ENCODE measurements at places on chromosomes 3 and 15.

GRCh38 chr15:95162531-95162930, 931.2 kb downstream of the MCTP2 start:
- DNase-seq = no peak

- no peak for DNase-seq
Measured at GRCh38 chr15:75733761-75734651, 21.4 kb upstream of the CSPG4 start.

- no peak for DNase-seq
Measured at GRCh38 chr15:39593656-39594445, 13.0 kb downstream of the THBS1 start.

DNA sequence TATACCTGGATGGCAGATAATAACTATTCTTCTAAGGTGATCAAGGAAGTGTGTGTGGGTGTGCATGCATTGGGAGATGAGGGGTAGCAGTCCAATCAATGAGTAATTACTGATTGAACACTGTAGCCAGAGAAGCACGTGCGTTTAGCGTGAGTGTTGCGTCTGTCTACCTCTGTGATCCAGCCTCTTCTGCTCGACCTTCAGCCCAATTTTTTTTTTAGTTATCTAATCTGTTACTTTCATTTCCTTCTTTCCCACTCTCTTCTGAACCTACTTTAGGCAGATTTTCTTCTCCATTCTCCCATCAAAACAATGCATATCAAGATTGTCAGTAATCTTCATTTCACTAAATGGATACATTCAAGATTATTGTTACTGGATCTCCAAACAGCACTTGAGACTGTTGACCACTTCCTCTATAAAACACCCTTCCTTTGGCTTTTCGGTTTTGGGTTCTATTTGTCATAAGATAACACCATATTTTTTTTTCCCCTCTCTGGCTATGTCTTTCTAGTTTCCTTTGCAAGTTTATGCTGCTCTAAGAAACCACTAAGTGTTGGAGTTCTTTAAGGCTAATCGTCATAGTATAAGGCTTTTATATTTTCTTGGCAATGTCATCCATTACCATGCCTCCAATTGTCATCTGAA, 41.0 kb downstream of the MCTP2 start:
- no peak for DNase-seq

DNA sequence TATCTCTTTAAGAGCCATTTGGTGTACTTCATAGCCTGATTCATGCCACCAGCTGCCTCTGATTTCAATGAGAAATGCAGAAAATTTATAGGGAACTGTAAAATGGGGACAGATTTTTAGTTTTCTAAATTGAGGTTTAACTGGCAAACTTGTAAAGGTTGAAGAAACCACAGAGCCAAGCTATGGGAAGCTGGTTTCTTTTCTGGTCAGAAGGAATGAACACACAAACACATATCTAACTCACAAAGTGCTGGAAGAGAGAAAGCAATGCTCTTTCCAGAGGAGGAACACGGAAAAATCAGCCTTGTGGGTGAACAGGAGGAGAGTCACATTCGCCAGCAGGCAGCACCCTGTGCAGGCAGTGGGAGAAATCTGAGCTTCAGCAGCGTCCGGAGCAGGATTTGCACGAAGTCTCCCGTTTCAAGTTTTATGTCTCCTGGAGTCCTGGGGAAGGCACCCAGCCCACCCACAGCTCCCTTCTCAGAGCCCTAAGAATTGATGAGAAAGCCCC, 481 bp downstream of the MASP1 start:
- no peak for DNase-seq

GRCh38 chr3:52085681-52086282, 29.4 kb upstream of the DUSP7 start:
- no peak for DNase-seq

DNA sequence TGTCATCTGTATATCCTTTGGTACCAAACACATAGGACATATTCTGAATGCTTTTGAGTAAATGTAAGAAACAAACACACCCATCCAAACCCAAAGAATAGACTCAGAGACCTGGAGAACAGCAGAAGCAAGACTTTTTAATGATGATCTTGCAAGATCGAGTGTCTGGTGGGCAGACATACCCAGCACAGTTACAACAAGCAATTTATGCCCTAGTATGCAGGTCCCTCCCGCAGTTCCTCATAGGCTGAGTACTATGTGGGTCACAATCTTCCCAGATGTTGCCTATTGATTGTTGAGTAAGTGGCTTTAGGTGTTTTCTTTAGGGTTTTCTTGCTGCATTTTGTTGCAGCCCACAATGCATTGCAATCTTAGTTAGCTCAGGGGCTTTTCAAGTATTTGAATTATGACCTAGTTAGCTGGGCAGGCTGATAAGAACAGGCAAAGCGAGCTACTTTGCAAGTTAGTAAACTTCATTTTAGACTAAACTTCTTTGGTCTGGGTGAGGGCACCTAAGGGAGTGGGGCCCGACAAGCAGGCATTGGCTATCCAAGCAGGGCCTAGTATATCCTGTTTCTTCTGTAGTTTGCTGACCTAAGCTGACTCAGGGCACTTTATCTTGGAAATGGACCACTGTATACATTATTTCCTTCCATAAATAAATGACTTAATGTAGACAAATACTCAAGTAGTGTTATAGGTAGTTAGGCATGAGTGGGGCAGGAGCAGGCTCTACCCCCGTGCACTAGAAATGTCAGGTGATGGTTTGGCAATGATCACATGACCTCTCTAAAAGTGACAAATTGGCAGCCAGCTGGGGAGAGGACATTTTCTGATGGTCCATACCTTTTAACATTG, 87.3 kb upstream of the LIPC start:
- no peak for DNase-seq

- no peak for DNase-seq
Measured at GRCh38 chr3:129224984-129225393, 24.4 kb upstream of the COPG1 start.

GRCh38 chr3:104939196-104939595, 427.5 kb upstream of the ALCAM start:
- DNase-seq = no peak

DNA sequence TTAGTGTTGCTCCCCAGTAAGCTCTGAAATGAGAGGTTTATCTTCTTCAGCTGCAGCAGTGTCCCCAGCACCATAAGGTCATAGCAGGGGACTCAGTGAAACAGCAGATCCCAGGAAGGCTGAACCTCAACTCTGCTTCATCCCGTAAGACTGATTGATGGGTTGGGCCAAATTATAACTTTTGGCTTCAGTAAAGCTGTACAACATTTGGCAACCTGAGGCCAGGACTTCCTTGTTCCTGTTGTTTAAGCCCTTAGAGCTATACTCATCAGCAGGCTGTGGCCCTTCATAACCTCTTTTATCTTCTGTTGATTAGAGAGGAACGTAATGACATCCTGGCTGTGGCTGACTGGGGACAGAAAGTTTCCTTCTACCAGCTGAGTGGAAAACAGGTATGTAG, 29.0 kb downstream of the IFT122 start:
- DNase-seq = no peak

DNA sequence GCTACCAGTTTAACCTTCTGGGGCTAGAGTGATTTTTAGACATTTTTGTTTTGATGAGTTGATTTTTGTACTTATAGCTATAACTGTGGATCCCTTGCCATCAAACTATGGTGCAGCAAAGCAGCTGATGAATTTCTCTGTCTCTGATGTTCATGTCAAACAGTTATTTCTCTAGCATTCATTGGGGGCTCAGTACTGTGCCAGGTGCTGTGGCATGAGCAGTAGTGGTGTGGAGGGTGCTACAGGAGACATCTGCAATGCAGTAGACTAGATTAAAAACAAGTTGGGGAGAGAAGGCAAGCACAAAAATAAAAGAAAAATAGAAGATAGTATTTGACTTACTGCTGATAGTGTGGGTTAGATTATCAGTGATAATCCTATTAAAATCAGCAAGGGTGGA, 95.3 kb downstream of the AKAP13 start:
- DNase-seq = no peak

DNA sequence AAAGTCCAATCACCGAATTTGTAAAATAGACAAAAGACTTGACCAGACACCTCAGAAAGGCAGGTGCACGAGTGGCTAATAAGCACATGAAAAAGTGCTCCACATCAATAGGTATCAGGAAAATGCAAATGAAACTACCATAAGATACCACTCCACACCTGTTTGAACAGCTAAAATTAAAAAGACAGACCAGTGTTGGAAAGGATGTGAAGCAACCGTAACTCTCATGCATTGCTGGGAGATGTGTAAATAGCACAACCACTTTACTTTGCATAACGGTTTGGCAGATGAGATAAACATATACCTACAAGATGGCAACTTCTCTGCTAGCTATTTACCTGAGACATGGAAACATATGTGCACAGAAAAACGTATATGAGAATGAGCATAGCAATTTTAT, 56.9 kb downstream of the CADPS start:
- DNase-seq = no peak

DNA sequence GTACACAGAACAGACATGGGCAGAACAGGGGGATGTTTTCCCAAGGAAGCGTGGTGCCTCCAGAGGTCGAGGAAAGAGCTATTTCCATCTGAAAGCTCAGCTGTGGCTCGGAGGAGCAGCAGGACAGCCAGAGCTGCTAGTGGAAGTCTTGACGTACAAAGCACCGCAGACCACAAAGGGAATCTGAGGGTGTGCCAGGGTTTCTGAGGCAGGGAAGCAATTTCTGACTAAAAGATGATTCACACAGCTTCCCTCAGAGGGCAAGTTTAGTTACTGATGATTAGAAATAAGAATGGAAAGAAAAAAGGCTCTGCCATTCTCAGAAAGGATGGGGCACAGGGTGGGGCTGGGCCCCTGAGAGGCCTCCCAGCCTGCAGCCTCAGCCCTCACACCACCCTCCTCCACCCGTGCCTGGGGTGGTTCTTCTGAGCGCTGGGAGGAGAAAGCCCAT, 45.8 kb upstream of the SEC13 start:
- no peak for DNase-seq

GRCh38 chr3:21894459-21895340, 143.7 kb upstream of the ZNF385D start:
- no peak for DNase-seq

GRCh38 chr3:178147001-178147400, 389.2 kb upstream of the KCNMB2 start:
- DNase-seq = no peak

DNA sequence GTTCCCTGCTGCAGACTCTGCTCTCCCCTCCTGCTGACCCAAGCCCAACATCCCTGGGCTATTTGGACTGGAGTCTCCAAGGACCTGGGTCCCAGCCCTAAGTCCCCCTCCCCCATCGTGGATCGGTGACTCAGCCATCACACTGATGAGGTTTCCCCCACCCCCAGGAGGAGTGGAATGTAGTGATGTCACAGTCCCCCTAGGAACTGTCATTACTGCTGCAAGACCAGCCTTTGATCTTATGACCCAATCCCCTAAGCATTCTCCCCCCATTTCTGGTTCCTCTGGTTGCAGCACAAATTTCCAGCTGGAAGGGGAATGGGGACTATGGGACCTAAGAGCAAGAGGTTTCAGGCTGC, 63.4 kb upstream of the CSPG4 start:
- no peak for DNase-seq

DNA sequence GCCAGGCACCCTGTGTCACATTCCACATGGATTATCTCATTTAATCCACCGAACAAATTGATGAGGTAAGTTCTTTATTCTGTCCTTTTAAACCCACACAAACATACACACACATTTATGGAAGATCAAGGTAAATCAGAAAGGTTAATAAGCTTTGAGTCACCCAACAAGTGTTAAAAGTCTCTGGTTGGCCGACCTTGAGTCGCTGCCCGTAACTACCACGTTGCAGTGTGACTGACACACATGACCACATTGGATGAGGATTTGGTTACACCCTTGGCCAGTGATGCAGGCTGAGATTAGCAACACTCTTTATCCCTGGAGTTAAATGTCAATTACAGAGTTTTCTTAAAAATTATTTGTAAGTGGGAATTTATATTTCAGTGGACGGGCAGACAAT, 19.2 kb downstream of the FOXP1 start:
- no peak for DNase-seq

DNA sequence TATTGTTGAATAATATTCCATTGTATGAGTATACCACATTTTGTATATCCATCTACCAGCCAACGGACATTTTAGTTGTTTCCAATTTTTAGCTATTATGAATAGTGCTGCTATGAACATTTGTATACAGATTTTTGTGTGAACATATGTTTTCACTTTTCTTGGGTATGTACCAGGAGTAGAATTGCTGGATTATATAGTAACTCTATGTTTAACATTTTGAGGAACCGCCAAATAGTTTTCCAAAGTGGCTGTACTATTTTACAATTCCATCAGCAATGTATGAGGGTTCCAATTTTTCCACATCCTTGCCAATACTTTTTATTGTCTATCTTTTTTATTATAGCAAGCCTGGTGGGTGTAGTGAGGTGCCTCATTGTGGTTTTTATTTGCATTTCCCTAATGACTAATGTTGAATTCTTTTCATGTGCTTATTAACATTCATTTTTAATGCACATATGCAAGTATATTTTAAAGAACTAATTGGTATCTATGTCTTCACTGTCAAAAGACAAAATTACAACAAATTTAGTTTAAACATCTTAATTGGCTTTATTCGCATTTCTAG, 77.5 kb upstream of the PIAS1 start:
- no peak for DNase-seq

- DNase-seq = no peak
Measured at GRCh38 chr15:64137226-64137833, 14.2 kb upstream of the SNX22 start.

DNA sequence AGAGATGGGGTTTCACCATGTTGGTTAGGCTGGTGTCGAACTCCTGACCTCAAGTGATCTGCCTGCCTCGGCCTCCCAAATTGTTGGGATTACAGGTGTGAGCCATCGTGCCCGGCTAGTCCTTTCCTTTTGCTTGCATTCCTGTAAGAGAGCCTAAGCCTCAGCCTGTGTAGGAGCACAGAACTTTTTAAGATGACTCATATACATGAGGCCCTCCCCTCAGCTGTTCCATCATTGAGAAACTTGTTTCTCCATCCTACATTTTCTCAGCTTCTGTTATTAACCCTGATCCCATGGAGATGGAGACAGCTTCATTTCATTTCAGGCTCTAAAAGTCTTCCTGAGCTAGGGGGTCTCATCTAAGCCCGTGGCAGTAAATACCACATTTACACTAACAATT, 123.3 kb downstream of the PLOD2 start:
- no peak for DNase-seq

DNA sequence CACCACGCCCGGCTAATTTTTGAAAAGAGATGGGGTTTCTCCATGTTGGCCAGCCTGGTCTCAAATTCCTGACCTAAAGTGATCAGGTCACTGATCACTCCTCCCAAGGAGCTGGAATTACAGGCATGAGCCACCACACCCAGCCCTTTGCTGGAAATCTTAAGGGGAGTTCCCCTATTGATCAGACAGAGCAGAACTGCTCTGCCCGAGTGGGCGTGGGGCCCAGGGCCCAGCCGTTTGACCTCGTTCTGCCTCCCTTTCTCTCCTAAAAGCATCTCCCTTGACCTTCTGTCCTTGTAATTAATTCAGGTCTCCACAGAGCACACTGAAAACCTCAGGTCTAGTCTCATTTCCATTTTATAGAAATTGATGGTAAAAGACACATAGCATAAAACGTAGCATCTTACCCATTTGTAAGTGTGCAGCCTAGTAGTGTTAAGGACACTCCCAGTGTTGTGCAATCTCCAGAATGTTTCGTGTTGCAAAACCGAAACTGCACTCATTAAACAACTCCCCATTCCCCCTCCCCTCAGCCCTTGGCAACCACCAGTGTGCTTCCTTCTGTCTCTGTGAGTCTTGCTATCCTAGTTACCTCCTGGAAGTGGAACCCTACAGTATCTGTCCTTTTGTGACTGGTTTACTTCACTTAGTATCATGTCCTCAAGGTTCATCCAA, 89.3 kb downstream of the SLCO3A1 start:
- no peak for DNase-seq

- DNase-seq = no peak
Measured at GRCh38 chr15:81819924-81820635, 225.7 kb downstream of the MEX3B start.

All from activated CD4-positive, CD25-positive, alpha-beta regulatory T cell treated with anti-CD3 and anti-CD28 coated beads, Interleukin-2, amount 50 U/mL, for 72 hours (primary cell).